ENCODE measurements at places on chromosomes 16 and 17. TPM values are rescaled to one million over a fixed set of nuclear protein-coding genes. Genes with fewer than 3 reads are reported as not detected.

- DNase-seq: no peak
Measured at GRCh38 chr17:15341966-15342365, 569 bp upstream of the TEKT3 start.

- peak; percentile 44 for DNase-seq
Measured at GRCh38 chr16:27238016-27238587, 30.5 kb downstream of the NSMCE1 start.

- peak; percentile 28 for DNase-seq
Measured at GRCh38 chr17:74243013-74243755, 29.8 kb downstream of the TTYH2 start.

GRCh38 chr17:69466451-69466850, 52.0 kb downstream of the MAP2K6 start:
- DNase-seq: no peak

DNA sequence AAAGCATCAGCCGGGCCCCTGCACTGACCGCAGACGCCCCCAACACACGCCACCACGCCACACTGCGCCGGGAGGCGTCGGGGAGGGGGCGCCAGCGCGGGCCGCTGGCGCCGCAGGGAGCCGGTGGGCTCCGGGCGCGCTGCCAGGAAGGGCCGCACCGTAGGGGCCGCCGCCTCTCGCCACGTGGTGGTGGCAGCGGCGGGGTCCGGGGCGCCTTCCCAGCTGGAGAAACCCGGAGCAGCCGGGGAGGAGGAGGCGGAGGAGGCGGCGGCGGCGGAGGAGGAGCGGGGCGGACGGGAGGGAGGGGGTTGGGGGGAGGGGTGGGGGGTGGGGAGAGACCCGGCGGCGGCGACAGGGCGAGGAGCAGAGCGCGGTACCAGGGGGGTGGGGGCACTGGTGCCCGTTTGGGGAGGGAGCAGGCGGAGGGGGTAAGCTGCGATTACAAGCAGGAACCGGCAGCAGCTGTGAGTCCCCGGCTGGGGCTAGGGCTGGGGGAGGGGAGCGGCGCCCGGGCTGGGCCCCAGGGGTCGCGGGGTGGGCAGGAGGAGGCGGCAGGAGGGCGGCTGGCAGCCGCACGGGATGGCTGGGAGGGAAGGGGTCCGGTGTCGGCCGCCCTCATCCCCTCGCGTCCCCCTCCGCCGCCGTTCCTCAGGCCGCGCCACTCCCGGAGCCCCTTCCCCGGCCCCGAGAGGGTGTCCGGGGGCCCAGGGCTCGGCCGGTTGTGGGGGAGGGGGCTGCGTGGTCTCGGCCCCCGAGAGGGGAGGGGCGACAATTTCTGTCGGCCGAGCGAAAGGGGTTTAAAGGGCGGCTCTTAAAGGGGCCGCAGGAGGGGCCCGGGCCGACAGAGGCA, at the start of gene TBKBP1:
Gene TBKBP1 (plus strand): TSS at position 431 of the 850 bp plus-strand sequence. CDS start 1,952 bp downstream, outside the sequence.
- DNase-seq: no peak

DNA sequence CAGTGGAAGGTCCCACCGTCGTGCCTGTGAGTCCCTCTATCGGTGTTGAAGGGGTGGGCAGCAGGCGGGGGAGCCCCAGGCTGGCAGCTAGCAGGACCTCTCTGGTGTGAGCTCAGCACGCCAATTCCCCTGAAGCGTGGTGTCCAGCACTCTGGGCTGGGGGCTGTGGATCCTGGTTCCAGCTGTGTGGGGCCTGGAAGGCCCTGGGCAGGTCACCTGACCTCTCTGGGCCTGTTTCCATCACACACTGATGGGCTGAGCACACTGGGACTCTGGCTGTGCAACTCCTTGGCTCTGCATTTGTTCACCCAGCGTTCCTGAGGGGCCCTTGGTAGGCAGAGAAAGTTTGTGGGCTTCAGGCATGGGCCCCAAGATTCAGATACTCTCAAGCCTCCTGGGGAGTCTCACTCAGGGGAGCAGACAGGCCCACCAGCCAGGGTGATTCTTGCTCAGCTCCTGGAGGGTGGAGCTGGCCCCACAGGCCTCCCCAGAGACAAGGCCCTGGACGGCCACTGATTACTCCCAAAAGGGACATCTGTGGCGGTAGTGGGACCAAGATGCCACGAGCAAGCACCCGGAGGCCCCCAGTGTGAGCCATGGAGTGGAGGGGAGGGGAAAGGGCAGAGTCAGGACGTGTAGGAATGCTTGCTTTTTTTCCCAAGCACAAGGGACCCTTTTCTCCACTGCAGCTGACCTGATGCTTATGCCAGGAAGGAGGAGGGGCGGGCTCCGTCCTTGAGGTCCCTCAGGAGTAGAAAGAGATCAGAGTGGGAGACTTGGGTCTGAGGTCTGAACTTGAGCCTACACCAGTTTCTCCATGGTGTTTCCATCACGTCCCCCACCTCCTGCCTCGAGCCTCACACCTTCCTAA, 8.5 kb downstream of the SCGB1C2 start:
- DNase-seq: peak; percentile 15

DNA sequence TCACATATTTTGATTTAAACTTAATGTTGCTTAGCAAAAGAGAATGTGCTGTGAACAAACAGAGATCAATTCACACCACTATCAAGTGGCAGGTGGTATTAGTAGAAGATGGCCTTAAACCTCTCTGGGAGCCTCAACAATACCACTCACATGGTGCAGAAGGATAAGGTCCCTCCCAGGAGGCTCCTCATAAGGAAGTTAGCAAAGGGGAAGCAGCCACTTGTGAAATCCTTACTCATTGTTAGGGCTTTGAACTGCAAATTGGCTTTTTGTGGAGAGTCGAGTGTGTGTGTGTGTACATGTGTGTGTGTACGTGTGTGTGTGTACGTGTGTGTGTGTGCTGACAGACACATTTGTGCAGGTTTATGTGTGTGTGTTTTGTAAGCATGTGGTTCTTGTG, 48.9 kb upstream of the ASIC2 start:
- DNase-seq: no peak

- no peak for DNase-seq
Measured at GRCh38 chr16:23651943-23652468, 10.7 kb downstream of the DCTN5 start.

MEFV gene
- 0.44 TPM for polyA plus RNA-seq

TSPOAP1 gene
- polyA plus RNA-seq: 6.5 TPM

KRT23 gene
- not detected for polyA plus RNA-seq
